Inflammatory macrophage (primary cell): ENCODE measurements at places on chromosomes 13 and 19.

- no peak for DNase-seq
Observed at GRCh38 chr13:78035500-78035899, 116.9 kb upstream of the EDNRB start.

- no peak for DNase-seq
Observed at GRCh38 chr19:373391-374182, 29.0 kb upstream of the MIER2 start.

DNA sequence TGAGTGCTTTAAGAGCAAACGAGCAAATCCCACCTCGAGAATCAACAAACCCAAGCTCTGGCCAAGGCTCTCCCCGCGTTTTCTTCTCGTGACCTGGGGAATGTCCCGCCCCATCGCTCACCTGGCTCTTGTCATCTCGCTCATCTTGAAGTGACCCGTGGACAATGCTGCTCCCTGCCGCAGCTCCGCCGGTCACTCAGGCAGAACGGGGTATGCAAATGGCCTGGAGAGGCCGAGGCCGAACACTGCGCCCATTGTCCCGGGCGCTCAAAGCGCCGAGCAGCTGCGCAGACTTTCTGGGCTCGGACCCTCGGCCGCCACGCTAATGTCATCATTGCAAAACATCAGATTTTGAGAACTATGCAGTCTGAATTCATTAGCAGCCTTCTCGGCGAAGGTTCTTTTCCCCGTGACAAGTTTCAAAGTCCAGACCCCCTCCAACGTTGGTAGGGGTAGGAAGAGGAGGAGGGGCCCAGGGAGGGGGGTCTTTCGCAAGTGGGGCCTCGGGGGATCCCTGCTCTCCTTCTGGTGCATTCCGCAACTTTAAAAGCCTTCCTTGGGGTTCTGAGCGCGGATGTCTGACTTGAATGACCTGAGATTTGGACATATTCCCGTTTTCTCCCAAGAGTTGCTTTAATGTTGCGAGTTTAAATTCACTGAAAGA is 39.7 kb downstream of the SOX1 start:
- no peak for DNase-seq

DNA sequence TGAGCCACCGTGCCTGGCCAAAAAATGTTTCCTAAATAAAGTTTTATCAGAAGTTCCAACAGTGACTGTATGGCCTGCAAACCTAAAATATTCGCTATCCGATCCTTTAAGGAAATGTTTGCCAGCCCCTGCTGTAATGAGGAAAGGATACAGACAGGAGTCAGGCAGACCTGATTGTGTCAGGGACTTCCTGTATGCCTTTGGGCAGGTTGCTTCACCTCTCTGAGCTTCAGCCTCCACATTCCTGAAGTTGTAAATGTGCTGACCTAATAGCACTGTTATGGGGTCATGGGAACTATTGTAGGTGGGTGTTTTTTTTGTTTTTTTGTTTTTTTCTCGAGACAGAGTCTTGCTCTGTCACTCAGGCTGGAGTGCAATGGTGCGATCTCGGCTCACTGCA is 6.2 kb downstream of the ABHD8 start:
- no peak for DNase-seq

- DNase-seq = no peak
Observed at GRCh38 chr19:5621311-5621944, 1.1 kb downstream of the SAFB2 start.

GRCh38 chr13:30325668-30326067 is 18.3 kb upstream of the KATNAL1 start:
- no peak for DNase-seq

GRCh38 chr13:45398877-45399276 is 19.3 kb downstream of the SLC25A30 start:
- no peak for DNase-seq

- DNase-seq = no peak
Observed at GRCh38 chr13:57137585-57137984, 3.1 kb upstream of the PRR20A start.

GRCh38 chr19:12789904-12790619 is 1.2 kb upstream of the JUNB start:
- DNase-seq = peak; percentile 99

DNA sequence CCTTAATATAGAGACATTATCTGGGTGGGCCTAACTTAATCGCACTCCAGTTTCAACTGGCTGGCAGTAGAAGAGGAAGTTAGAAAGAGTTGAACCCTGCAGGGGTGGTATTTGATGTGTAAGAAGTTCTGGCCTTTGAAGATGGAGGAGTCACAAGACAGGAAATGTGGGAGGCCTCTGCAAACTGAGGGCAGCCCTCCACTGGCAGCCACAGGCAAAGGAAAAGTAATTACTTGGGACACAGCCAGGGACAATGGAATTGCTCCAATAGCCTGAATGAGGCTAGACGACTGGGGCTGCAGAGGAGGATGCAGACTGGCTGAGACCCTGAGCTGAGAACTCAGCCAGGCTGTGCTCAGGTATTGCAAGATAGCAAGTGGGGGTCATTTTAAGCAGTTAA is 703.3 kb upstream of the ARGLU1 start:
- no peak for DNase-seq

DNA sequence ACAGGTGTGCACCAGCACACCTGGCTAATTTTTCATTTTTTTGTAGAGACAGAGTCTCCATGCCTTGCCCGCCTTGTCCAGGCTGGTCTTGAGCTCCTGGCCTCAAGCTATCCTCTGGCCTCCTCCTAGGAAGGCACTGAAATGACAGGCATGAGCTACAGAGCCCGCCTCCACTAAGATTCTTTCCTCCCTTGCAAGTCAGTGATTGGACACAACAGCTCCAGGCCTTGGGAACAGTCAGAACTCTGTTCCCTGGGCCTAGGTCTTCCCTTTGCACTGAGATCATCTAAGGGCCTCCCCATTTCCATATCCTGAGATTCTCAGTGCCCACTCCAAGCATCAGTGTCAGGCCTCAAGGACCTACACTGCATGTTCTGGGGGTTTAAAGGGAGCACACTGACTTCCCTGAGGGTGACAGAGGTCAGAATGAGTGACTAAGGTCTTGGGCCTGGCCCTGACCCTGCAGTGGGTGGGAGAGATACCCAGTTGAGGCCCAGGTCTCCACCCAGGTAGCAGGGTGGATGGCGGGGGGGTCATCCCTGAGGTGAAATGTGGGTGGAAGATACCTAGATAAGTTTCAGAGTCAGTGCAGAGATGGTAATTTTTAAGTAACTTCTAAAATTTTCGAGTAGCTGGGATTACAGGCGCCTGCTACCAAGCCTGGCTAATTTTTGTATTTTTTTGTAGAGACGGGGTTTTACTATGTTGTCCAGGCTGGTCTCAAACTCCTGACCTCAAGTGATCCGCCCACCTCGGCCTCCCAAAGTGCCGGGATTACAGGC is 17.3 kb upstream of the ERCC1 start:
- no peak for DNase-seq

DNA sequence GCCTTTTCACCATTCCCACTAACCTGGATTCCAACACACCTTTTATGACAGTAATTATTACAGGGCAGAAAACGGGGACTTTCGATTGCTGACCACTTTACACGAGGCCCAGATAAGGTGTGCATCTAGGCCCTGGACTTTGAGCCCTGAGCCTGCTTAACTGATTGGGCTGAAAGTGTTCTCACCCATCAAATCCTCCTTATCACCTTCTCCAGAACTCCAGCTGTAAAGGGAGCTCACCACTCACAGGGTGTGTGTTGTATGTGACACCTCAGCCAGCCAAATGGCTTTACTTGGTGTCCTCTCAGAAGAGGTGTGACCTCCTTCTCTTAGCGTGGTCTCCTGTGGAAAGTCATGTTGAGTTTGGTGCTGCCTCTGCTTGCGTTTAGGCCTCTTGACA is 36.5 kb downstream of the SIPA1L3 start:
- DNase-seq = no peak

DNA sequence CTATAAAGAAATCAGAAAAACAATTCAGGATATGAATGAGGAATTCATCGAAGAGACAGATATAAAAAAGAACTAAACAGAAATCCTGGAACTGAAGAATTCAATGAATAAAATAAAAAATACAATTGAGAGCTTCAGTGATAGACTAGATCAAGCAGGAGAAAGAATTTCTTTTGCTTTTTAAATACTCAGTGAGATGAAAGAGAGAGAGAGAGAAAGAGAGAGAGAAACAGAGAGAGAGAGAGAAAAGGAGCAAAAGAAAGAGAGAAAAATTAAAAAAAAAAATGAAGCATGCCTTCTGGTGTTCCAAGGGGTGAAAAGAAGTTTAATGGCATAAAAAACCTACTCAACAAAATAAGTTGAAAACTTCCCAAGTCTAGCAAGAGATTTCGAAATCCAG is 22.0 kb upstream of the SLC7A9 start:
- no peak for DNase-seq

DNA sequence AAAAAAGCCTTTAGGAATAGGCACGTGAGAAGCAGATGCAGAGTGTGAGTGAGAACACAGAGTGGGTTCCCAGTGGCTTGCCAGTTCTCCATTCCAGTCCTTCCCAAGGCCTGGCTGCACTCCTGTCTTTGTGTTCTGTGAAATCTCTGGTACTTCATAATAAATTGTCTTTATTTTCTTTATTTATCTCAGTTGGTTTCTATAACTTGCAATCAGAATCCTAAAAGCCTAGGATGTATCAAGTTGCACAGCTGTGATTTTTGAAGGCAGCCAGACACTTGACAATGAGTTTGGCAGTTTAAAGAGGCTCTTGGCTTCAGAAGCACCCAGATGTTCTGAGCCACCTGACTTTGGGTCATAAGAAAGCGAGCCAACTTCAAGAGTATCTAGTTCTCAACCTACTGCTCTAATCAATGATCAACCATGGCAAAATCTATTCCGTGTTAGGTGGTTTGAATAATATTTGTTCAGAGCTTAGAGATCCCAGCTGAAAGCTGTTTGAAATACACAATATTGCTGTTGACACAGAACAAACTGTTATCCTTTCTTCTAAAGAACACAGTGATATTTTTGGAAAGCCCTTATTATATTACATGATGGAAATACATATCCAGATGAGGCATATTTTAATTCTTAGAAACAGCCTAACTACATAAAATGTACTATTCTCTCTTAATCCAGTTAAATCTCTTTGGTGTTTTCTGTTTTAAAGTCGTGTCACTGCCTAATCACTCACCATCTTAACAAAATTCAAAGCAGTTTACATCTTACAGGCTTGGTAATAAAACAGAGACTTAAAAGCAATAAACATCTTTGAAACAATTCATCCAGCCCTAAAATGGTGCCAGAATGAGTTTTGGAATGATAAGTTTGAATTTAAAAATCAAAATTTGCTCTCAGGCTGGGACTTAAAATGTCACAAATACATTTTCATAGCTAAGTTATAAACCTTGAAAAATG is 483.0 kb upstream of the NBEA start:
- DNase-seq = no peak

- no peak for DNase-seq
Observed at GRCh38 chr13:113825841-113826240, 38.0 kb downstream of the GAS6 start.

- DNase-seq = no peak
Observed at GRCh38 chr19:5983367-5983955, 5.5 kb upstream of the RANBP3 start.

DNA sequence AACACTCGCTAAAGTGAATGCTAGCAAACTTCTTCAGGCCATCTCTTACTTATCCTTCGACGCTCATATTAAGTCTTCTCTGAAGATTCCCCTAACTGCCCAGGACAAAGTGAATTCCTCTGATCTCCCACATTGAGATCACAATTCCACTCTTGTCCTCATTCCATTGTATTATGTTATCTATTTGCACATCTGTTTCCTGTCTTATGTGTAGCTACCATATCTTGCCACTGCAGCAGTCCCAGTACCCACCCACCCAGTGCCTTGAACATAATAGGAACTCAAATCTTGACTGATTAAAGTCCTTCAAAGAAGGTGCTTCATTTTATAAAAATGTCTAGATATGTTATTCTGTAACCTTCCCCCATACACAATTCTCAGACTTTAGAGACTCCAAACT is 702.3 kb downstream of the DIAPH3 start:
- DNase-seq = no peak

DNA sequence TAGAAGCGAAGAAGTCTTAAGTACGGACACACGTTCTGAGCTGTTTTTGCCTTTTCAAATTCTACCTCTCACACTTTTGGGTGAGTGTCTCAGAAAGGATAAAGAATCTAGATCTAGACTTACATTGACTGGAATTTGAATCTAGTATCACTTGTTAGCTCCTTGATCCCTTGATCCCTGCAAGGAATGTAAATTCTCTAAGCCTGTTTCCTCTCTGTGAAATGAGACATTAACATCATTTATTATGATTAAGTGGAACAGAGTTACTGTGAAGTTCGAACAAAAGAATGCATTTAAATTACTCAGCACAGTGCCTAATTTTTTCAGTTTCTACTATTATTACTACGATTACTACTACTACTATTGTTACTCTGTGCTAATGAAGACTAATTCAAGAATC is 86.6 kb upstream of the POSTN start:
- DNase-seq = no peak

DNA sequence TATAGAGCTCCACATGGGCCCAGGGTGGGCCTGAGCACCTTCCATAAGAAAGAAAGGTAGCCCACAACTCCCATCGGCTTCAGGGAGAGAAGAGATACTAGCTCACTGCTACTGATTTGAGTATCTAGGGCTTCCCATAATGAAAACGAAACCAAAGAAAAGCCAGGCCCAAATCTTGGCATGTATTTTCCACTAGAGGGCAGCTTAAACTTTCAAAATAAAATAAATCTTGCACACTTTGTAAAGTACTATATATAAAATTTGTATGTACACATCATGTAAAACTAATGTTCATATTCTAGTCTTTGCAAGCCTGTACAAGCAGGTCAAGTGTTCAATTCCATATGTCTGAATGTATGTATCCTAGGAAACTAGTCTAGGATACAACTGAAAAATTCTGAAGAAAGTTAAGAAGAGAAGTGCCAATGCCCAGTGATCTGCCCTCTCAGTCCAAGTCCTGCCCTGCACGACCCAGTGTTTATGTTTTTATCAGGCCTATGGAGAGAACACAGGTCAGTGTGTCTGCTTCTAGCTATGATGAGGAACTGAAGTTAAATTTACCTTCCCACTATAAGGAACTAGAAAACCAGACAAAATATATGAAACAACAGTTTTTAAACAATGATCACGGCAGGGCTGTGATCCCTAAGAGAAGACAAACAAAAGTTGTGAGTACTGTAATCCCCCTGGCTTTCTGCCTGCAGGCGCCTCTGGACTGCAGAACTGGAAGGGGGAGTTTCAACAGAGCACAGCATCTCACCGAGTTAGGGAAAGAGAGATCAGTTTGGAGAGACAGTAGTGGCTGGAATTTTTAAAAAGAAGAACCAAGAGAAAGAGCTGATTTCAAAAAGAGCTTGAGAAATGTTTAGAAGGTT is 475.7 kb downstream of the UQCRFS1 start:
- peak; percentile 40 for DNase-seq

- no peak for DNase-seq
Observed at GRCh38 chr13:52405767-52406494, at the start of gene THSD1. TSS of gene THSD1 (minus strand) at chr13:52406172. CDS start at chr13:52402600, 3,572 bp downstream.

DNA sequence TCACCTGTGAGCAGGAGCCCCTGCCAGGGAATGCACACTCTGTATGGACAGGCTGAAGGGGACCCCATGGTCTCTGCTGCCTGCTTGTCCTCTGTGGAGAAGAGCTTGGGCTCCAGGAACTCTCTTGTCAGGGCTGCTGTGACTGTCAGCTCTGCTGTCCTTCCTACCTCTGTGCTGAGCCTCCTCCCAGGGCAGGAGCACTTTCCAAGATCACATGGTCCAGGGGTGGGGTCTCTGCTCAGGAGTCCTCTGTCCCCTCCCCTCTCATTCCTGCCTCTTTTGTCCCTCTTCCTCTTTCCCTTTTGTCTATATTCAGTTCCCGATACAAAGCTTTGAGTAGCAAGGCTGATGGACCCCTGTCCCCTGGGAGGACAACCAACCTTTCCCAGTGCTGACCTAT is at the start of gene CEACAM7:
TSS of gene CEACAM7 (minus strand) at position 173 of the 400 bp plus-strand sequence. CDS start at position 68, 105 bp downstream.
- no peak for DNase-seq
